ENCODE measurements at places on chromosomes 11 and 22. TPM values are rescaled to one million over a fixed set of nuclear protein-coding genes. Genes with fewer than 3 reads are reported as not detected.

Gene MCHR1
- not detected for total RNA-seq

Gene IGSF9B
- 2.2 TPM for total RNA-seq

Gene RBMXL2
- total RNA-seq, result not detected

Gene P2RX6
- total RNA-seq, result 0.50 TPM

Gene NLRP10
- total RNA-seq, result not detected

Gene PAMR1
- total RNA-seq, result 9.2 TPM

Gene MMP1
- 0.22 TPM for total RNA-seq

Gene FOXR1
- total RNA-seq, result not detected

DNA sequence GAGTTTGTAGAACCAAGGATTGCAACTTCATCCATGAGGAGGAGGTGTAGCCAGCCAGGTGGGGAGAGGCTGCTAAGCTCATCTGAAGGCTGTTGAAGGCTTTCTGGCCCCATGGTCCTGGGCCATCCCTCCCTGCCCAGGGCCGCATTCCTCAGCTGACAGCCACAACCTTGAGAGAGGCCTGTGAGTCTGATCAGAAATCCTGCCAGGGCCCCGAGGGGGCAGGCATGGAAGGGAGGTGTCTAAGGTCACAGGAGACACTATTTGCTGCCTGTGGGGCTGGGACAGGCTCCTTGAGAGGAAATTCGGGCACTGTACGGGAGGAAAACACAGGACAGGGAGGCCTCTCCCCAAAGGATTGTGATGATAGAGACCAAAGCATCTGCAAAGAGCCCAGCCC lies 88.1 kb upstream of the IGLL5 start:
- DNase-seq, result no peak

DNA sequence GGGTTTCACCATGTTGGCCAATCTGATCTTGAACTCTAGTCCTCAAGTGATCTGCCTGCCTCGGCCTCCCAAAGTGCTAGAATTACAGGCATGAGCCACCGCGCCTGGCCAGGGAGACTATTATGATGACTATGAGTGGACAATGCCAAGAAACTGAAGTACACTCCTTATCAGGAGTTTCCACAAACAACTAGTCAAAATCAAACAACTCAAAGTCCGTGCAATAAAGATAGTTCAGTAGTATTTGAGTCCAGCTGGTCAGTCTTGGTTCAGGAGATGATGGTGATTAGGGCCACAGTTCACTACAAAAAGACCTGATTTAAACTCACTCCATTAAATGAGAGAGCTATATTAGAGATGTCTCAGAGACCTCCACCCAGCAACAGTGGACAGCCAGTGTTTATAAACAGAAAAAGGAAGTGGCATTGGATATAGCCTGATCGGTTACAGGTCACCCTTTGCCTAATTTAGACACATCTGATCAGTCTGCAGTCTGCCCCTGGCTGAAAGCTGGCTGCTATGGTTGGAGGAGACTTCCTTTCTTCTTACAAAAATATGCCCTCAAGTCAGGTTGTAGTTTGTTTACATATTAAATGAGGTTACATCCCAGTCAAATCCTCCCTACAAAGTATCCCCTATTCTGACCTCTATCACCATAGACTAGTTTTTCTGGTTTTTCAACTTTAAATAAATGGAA lies 17.0 kb downstream of the CD3E start:
- no peak for DNase-seq

- no peak for DNase-seq
Measured at GRCh38 chr22:26447584-26448329, 18.7 kb downstream of the ASPHD2 start.

DNA sequence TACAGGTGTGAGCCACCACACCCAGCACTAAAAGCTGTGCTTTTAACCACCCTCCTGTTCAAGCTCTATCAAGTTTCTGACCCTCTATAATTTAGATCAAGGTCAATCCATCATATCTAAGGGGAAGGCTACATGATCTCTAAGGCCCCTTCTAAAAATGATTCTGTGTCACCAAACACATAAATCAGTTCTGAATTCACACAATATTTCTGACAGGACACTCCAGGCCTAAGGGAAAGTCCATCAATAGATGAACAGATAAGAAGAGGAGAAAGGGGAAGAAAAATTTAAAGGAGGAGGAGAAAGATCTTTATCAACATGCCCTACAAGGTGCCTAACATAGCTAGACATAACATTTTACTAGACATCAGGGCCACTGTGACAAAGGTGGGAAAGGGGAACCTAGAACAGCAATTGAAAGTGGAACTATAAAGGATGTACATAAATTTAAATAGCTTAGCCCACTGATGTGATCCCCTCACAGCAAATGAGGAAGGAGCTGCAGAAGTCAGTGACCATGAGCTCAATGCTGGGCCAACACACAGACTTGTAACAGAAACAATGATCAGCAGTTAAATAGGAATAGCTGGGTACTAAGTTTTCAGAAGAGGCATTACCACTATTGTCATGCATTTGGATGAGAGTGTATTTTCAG lies 4.7 kb downstream of the PRCP start:
- no peak for DNase-seq

DNA sequence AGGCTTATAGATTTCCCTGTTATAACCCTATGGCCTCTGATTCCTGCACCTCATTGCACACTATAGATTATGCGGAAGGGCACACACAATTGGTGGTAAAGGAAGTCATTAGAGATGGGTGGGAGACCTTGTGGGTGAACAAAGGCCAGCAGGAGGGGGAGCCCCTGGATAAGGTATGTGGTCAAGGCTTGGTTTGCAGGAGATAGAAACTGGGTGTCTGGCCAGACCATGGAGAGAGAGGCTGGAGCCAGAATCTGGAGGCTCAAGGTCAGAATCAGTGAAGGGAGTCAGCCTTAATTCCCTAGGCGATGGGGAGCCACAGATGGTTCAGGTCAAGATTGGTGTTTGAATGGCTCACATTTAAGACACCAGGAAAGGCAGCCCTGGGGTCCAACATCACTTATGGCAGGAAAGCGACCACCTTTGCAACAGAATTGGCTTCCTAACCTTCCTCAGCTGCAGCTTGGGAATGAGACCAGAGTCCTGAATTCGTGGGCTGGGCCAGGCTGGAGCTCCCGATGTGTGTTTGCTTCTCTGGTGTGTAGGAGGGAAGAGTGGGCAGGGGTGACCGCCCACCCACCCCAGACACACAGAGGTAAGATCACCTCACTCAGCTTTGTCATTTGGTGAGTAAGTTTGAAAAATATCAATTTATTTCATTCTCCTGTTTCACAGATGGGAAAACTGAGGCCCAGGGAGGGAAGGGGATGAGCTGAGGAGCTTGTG lies 22.7 kb upstream of the SCUBE1 start:
- no peak for DNase-seq

DNA sequence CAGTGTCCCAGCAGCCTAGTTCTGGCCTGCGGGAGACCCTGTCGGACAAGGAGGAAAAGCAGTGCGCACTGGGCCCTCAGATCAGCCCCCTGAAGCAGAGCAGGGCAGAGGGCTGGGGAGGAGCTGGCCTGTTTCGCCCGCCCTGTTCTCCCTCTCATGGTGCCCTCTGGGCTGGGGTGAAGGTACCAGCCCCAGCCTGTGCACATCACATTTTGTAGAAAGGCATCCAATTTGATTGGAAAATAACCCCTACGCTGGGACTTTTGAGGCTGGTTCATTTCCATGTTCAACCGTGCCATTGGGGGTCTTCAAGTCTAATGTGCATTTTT lies 832 bp upstream of the NAP1L4 start:
- DNase-seq, result no peak

GRCh38 chr22:45296628-45297297 lies 12.0 kb downstream of the UPK3A start:
- no peak for DNase-seq

GRCh38 chr22:31020334-31020733 lies 51.3 kb downstream of the TUG1 start:
- no peak for DNase-seq

DNA sequence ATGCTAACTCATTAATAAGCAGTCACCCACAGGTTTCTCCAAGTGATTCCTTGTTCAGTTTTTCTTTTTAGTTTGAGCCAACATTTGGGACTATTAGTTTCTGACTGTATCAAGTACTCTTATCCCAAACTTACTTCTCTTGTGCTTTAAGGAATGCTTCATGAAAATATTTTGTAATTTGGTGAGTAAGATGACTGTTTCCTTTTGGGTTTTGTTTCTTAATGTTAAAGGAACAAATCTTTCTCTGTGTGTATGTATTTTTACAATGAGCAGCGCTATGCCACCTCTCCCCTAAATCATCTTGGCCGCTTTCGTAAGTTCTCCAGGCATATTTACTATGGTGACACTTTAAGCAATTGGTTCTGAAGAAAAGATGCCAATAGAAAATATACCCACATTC lies 72.4 kb downstream of the LDLRAD3 start:
- no peak for DNase-seq

DNA sequence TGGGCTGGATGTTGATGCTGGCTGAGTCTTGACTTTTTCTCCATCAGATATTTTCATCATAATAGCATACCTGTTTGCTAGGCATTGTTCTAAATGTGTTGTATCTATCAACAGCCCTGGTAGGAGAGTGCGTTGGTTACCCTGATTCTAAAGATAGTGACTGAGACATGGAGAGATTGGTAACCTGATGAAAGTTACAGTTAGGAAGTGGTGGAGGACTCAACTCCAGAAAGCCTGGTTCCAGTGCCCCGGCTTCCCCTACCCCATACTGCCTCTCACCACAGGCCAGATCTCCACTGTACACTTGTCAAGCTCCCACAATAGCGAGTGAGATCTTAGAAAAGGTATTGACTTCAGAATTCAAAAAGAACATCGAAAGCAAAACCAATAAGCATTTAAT lies 22.8 kb upstream of the RELT start:
- no peak for DNase-seq

DNA sequence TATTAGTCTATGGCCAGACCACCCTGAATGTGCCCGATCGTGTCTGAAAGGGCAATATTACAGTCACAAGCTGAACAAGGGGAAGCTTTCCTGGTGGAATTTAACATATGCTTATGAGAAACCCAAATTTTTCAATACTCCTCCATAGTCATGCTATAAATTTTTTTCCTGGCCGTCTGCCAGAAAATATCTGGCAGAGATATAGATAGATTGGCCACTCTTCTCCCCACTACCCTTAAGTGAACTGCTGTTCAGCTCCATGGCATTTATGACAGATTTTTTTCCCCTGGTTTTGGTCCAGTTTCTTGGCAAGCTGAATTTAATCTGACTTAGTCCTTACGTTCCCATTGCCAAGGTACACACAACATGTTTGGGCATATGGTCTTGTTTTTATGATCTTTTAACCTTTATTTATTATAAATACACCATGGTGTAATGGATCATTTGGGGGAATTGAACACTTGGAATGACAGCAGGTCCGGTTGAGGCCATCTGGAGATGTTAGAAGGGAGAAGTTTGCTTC lies 328.5 kb downstream of the CNTN5 start:
- DNase-seq, result no peak

DNA sequence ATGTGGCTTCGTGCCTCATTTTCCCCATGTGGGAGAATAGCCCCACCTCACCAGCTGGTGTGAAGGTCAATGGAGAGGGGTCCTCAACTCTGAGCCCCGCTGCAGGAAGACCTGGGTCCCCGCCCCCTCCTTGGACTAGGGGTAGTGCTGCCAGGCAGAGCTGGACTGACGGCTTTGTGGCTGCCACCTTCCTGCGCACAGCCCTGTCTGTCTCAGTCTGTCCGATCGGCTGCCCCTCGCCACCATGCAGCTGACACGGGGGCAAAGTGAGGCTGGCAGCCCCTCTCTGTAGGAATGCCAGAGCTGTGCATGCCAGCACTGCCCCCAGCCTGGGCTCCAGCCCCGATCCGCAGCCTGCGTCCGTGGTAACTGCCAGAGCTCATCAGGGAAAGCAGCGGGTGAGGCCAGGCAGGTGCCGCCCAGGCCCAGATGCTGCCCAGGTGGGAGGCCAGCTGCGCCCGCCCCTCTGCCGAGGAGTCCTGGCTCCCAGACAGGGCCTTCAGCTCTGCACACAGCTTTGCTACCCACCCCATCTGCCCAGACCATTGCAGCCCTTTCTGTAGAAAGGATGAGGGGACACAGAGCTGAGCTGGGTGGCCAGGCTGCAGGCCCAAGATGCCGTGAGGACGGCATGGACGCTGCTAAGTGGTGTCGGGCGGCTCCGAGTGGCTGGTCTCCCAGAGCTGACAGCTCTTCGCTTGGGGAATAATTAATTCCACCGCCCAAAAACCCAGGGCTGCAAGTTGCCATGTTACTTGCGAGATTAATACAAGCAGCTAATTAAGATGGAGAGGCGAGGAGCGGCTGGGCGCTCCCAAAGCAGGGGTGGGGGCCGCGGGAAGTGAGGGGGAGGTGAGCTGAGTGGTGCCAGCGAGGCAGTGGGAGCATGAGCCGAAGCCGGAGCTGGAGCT lies 19.5 kb upstream of the FLRT1 start:
- no peak for DNase-seq

DNA sequence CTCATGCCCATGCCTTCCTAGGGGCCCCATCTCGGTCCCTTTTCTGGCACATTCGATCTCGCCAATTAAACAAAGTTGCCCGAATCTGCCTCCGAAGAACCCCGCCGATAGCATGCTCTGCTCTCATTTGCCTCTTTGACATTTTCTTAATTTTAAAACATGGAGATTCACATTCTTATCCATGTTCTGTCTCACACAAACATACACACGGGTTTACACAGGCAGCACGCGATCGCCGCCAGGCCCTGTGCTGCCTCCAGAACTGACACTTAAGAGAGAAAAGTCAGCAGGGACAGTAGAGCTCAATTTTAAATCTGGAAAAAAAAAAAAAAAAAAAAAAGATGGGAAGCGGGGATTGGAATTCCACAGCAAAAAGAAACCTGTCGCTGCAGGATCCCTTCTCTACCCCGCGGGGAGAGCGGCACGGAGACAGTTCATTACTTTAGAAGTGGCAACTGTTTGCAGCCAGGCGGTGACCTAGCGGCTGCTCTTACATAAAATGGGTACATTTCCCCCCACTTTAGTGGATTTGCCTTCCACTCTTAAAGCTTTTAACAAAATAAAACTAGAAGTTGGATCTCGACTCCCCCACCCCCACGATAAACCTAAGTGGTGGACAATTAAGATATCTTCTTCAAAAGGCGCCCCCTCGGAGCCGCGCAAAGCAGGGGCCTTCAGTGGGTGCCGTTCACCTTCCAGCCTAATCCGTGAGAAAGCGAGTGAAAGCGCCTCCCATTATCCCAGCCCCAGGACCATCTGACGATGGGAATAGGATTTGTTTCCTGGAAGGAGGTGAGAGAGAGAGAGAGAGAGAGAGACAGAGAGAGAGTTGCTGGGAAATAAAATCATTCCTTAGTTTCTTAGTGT lies 13.7 kb downstream of the PAX6 start:
- no peak for DNase-seq

DNA sequence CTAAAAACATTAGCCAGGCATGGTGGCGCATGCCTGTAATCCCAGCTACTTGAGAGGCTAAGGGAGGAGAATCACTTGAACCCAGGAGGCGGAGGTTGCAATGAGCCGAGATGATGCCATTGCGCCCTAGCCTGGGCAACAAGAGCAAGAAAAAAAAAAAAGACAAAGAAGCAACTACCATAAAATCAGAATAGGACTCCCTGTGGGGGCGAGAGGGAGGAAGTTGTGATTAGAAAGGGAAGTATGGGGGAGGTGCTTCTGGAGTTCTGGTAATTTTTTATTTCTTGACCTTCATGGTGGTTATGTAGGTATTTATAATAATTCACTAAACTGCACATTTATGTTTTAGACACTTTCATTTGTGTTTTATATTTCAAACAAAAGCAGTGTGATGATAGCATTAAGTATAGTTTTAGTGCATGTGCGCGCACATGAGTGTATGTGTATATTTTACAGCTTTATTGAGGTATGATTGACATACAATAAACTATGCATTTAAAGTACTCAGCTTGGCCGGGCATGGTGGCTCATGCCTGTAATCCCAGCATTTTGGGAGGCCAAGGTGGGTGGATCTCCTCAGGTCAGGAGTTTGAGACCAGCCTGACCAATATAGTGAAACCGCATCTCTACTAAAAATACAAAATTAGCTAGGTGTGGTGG lies 43.5 kb downstream of the SIK2 start:
- no peak for DNase-seq

- no peak for DNase-seq
Measured at GRCh38 chr11:123080015-123080414, 18.1 kb upstream of the HSPA8 start.
